Stimulated activated CD8-positive, alpha-beta memory T cell treated with anti-CD3 and anti-CD28 coated beads, Interleukin-15, amount 100 ng/mL, for 24 hours (primary cell): ENCODE measurements at places on chromosomes 2 and 18.

- no peak for DNase-seq
Measured at GRCh38 chr18:32906506-32907310, 133.9 kb upstream of the KLHL14 start.

DNA sequence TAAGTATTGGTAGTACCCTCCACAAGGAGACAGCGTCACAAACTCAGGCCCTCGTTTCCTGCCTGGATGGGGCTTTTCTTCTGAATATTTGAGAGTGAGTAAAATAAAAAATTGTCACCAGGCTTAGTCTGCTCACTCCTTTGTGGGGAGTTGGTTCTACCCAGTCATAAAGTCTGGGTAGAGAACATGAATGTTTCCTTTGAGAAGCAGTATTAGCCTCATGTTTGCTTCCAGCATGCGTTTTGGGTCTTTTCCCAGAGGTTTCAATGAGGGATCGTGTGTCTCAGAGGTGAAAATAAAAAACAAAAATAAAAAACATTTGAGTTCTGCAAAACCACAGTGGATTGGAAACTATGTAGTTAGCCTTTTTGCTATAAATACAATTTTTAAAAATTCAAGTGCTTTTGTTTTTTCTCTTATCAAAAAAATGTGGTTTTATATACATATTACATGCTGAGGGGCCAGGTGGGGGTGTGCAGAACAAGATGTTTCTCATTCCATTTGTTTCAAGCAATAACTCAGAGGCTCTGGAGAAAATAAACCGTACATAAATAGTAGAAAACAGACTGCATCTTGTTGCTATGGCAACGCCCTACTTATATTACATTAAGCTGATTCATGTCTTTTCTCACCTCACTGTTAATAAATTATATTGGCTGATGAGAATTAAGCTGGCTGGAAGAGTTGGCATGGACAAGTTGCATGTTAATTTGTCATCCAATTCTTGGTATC, 225.4 kb upstream of the FBXO11 start:
- no peak for DNase-seq

DNA sequence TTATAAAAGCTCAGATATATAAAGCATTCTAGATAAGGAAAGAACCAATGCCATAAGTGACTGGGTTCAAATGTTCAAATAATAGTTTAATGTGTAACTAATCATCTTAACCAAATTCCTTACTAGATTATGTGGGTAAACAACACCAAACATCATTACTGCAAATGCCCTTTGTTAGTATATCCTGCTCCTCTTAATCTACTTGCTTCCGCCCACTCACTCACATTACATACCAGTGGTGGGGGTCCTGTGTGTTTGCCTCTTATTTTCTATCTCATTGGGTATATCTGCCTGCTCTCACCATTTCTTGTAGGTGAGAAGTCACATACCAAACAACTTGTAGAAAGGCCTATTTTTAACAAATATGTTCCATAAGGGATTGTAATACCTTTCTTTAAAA, 562.1 kb downstream of the NRXN1 start:
- no peak for DNase-seq

DNA sequence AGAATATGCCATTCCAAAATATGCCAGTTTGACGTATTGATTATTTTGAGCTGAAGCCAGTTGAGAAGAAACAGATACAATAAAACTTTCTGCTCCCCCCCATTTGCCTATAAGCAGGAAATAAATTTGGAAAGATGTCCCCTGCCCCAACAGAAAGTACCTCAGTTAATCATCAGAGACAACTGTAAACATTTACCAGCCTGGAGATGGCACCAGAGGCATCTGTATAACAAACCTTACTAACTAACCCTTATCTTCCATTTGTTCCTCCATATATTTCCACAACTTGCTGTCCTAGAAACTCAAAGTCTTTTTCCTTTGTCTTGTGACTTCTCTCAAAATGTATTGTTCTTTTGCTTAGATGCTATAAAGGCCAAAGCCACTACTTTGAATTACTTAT, 93.8 kb downstream of the AKAIN1 start:
- DNase-seq = no peak

DNA sequence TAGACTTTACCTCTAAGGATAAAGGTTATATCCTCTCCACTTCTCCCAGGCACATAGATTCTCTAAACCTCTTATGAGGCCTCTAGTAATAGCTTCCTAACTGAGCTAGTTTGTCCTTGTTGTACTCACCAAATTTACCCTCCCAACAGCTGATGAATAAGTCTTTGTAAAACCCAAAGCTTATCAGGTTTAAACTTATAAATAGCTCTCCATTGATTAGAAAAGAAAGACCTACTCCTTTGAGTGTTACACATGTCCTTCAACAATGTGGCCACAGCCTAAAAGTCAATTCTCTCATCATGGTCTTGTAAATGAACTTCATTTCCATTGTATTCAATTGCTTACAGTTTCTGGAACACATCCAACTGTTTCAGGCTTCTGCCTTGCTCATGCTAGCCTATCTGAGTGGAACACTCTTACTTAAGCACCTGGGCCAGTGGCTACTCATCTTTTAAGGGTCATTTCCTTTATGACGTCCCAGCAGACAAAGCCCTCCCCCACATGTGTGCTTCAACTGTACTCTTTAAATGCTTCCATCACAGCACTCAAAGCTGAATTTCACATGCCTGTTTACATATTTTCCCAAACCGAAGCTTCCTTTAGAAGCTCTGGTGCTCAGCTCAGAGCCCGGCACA, 131.6 kb downstream of the CDH2 start:
- DNase-seq = no peak

- DNase-seq = no peak
Measured at GRCh38 chr2:99735753-99736152, 245.9 kb upstream of the REV1 start.

DNA sequence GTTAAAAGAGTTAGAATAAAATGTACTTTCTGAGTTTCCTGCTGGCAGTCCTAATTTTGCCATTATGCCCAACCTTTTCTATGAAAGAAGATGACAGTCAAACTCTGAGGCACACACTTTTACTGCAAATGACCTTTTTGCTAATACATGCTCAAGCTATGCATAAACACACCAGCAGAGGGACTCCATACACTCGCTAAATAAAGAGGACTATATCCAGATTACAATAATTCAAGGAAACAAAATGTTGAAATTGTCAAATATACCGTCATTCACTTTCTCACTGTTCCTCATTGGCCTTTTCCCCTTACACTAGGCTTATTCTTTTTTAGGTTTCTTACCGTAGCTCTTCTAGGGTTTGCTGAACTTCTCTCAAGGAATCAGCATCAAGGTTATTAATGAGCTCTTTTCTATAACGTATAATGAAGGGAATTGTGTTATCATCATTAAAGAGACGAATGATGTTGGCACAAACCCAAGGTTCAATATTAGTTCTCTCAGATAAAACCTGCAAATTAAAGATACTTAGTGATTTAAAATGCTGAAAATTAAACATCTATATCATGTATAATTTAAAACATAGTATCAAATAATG, 25.7 kb downstream of the SRBD1 start:
- no peak for DNase-seq

GRCh38 chr2:132863961-132864360, 194.0 kb upstream of the LYPD1 start:
- no peak for DNase-seq

- no peak for DNase-seq
Measured at GRCh38 chr2:40177366-40177765, 274.5 kb downstream of the SLC8A1 start.

GRCh38 chr2:85998071-85998991, 107.4 kb downstream of the POLR1A start:
- DNase-seq = no peak

GRCh38 chr2:207224791-207225482, 59.2 kb upstream of the KLF7 start:
- DNase-seq = no peak

DNA sequence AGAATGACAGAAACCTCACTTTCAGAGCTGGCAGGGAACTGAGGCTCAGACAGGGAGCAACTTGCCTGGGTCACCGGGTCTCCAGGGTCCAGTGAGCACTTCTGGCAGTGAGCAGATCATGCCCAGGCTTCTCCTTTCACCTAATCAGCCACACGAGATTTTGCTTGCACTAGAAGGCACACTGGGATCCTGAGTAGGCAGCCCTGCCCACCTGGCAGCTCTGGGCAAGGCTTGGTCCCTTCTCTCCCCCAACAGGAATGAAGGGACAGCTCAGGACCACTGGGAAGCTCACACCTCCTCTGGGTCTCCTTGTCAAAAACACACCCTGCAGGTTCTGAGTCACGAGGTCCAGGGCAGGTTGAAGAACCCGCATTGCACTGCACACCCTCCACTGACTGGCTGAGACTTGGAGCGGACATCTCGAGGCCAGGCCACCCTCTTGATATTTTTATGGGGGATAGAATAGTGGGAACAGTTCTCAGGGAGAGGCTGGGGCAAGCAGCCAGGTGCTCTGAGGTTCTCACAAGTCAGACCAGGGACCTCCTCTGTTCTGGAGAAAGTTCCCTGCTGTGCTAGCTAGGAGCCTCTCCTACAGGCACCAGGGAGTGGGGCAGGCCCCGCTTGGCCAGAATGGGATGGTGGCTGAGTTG, 5.7 kb downstream of the MAL start:
- DNase-seq = no peak

GRCh38 chr18:55054021-55054990, 95.0 kb upstream of the CCDC68 start:
- DNase-seq = no peak

- peak; percentile 69 for DNase-seq
Measured at GRCh38 chr2:96537066-96537733, 648 bp downstream of the ARID5A start.

GRCh38 chr2:159996792-159997546, 65.4 kb downstream of the PLA2R1 start:
- DNase-seq = no peak

DNA sequence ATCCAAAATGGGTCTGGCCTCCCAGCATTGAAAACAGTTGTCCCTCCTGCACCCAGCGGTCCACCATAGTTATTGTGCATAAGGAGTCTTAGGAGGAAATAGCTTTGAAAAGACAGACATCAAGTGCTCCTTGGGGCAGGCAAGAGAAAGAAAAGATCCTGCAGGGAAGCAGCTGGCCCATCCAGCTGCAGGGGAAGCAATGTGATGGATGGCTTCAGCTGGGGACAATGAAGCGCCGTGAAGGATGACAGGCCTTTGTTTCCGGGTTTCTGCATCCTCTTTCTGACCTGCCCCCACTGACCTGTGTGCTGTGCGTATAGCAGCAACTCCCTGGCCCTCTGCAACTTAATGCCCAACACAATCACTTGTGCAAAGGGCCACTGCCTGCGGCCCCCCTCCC, 142.9 kb upstream of the NCKAP5 start:
- no peak for DNase-seq

DNA sequence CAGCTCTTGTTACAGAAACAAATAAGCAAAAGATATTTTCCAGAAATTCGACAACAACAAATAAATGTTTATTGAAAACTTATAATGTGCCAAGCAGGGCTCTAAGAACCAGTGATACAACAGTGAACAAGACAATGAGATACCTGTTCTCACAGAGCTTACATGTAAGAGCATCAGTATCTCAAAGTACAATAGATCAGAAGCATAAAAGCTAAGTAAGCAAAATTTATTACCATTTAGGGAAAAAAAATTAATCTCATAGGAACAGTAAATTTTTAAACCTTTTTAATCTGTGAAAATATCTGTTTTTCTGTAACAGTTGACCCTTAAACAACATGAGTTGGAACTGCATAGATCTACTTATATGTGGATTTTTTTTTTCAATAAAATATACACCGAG, 20.9 kb downstream of the ROCK1 start:
- no peak for DNase-seq

GRCh38 chr18:13447621-13448334, 229.2 kb downstream of the LDLRAD4 start:
- DNase-seq = no peak

DNA sequence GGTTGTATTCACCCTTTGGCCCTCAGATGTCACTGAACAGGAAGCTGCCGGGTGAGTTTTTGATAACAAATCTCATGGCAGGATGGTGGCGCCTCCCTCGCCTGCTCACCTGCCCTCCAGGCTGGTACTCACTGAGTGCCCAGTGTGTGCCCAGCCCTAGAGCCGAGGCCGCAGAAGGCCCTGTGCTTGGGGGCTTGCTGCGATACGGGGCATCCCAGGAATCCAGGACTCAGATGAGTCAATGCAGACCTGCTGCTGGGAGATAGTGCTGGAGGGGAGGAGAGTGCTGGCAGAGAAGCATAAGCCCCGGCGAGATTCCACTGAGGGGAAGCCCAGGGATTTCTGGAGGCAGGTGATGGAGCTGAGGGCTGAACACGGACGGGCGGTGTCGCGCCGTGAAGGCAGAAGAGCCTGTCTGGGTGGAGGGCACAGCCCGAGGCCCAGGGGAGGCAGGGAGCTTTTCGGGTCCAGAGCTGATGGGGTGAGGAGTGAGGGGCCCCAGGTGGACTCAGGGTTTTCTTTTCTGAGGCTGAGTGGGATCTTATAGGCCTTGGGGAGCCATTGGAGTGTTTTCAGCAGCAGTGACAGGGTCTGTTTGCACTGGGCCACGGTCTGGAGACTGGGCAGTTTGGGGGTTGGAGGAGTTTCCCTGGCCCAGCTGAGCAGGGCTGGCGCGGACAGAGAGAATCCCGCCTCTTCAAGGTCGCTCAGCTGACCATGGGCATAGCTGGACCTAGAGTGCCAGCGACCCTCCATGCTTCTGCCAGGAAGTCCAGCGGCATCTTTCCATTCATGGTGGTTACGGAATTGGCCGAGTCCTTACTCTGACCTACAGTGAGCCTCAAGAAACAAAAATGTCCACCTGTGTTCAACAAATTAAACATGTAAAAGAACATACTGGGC, 35.5 kb downstream of the LDLRAD4 start:
- no peak for DNase-seq

DNA sequence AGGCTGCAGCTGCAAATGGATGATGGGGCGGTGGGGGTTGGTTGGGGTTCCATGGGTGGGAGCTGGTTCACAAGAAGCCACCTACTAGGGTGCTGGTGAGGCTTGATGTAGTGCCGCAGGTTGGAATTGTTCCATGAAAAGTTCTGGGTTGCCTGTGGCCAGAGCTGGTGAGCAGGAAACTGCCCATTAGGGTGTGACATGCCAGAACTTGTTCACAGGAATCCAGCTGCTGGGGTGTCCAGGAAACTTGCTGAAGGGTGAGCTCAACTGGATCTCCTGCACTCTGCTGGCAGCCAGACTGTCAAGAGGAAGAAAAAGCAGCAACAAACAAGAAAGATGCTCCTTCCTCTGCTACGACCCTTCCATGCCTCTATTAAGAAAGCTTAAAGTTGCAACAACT, 48.8 kb downstream of the MAP3K20 start:
- no peak for DNase-seq

- DNase-seq = no peak
Measured at GRCh38 chr2:149466635-149467034, 120.9 kb downstream of the MMADHC start.

- DNase-seq = no peak
Measured at GRCh38 chr2:239113171-239113570, 265.3 kb downstream of the TWIST2 start.

- DNase-seq = no peak
Measured at GRCh38 chr2:7774481-7774880, 857.3 kb downstream of the RNF144A start.

DNA sequence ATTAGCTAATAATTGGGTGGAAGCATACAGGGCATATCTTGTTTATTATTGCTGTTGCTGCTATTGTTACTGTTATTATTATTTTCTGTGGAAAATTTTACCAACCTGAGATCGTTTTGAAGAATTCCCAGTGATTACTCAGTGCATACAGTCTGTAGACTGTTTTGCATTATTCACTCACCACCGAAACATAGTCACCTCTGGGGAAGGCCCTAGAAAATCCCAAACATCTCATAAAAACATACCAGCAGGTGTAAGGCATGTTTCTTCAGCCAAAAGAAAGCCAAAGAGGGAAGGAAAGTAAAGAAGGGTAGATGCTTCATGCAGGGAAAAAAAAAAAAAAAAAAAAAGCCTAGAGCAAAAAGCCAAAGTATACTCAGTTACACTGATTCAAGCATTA, 647.7 kb downstream of the BCL11A start:
- DNase-seq = no peak

- DNase-seq = no peak
Measured at GRCh38 chr2:160062292-160063005, at the start of gene PLA2R1. Gene PLA2R1 (minus strand): TSS chr2:160062615. CDS start chr2:160062403, 212 bp downstream.
